ENCODE measurements at places on chromosomes 5 and 9.

DNA sequence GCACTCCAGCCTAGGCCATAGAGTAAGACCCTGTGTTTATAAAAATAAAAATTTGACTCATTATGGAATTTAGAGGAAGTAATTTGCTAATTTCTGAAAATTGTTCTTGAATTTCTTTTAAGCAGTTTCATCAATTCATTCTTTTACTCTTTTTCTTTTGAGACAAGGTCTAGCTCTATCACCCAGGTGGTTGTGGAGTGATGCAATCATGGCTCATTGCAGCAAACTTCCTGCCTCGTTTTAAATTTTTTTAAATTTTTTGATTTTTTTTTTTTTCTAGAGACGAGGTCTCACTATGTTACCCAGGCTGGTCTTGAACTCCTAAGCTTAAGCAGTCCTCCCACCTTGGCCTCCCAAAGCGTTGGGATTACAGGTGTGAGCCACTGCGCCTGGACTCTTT, 3.1 kb upstream of the CAMLG start:
- no peak for DNase-seq

GRCh38 chr5:175614223-175614815, 43.6 kb upstream of the HRH2 start:
- DNase-seq, result no peak

GRCh38 chr9:105357937-105358336, 89.9 kb upstream of the FSD1L start:
- DNase-seq, result no peak

- no peak for DNase-seq
Observed at GRCh38 chr5:141373673-141374317, at the start of gene PCDHGA6. TSS of gene PCDHGA6 (plus strand) at chr5:141373891. CDS start at chr5:141374084, 193 bp downstream.

DNA sequence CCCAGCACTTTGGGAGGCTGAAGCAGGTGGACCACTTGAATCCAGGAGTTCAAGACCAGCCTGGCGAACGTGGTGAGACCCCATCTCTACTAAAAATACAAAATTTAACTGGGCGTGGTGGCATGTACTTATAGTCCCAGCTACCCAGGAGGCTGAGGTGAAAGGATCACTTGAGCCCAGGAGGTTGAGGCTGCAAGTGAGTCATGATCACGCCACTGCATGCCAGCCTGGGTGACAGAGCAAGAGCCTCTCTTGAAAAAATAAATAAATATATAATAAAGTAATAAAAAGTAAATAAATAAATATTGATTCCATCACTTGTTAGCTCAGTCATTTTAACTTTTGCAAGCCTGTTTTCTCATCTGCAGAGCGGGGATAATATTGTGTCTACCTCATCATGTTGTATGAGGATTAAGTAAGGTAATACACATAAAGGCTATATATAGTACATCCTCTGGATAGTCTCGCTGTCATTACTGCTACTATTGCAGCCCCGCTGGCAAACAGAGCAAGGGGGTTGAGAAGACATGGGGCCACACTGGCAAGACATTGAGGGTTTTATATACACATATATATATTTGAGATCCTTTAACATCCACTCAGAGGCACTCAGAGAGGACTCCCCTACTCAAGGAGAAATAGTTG, 210.9 kb downstream of the C9orf152 start:
- no peak for DNase-seq

GRCh38 chr9:110802416-110803035, 133.9 kb downstream of the MUSK start:
- DNase-seq, result no peak

DNA sequence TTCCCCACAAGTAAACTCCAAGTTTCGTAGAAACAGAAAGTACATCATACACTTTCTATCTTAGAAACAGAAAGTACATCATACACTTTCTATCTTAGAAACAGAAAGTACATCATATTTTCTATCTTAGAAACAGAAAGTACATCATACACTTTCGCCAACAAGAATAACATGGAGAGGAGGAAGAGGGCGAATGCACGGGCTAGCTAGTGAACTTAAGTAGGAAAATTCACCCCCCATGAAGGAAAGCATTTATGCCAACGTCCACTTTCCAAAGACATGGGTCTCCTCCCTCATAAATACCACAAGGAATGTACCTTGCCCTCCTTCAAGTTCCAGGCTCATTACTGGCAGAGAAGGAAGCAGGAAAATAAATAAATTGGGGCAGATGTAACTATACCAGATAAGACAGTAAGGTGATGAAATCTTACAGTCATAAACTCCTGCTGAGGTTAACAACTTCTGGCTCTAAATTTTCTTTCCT, 64.7 kb downstream of the FRMD3 start:
- DNase-seq, result no peak

DNA sequence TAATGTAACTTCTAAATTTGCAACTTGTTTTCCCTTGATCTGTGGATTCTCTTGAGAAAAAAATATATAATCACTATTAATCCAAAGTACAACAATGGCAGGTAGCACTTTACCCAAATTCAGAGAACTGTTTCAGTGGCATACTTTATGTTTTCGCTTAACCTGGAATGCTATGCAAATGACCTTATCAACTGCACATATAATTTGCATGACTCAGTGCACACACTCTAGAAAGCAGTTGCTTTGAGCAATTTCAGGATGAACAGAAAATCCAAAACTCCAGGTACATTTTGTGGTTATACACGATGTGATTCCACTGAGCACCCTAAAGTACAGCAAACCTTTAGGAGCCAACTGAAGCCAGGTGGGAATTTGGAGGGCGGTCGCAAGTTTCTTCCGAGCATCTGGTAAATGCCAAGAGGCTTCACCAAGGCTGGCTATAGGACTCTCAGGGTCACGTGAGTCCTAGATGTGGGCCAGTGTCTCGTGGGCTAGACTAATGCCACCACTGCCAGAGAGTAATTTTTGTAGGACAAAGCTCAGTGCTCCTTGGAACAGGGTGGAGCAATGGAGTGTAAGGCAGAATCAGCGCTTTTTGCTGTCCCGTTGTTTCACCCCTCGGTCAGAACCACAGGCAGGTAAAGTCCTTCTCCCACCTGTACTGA, 37.3 kb downstream of the DMGDH start:
- no peak for DNase-seq

GRCh38 chr9:82421498-82421897, 432.9 kb downstream of the SPATA31D1 start:
- no peak for DNase-seq

- no peak for DNase-seq
Observed at GRCh38 chr5:119792161-119792799, 162.9 kb downstream of the FAM170A start.

- no peak for DNase-seq
Observed at GRCh38 chr5:116652903-116653302, 78.3 kb upstream of the SEMA6A start.

- DNase-seq, result no peak
Observed at GRCh38 chr9:16405421-16405820, 465.0 kb downstream of the BNC2 start.

DNA sequence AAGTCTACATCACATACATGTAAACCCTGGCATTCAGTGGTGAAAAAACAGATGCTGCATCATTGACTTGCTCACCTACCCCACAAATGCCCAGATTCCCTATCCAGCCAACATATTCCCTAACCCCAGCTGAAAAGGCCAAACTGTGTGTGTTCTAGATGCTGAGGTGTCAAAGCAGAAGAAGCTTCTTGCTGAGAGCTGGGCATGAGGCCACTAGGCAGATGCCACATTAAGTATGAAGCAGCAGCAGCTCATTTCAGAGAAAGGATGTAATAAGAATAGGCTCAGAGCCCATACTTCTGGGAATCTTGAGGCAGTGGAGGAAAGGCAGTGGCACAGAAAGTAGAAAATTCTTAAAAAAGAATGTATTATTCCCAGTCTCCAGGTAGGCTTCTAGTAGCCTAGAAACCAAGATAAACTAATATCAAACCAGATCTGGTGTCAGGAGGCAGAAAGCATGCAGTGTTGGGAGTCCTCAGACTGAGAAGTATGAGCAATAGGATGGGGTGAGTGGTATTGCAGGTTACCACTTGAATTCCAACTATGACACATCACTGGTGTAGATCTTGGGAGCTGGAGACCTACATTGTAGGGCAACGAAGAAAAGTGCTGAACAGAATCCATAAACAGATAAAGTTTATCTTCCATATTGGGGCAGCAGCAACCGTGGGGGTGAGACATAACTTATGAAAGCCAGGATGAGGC, 71.9 kb upstream of the GRHPR start:
- DNase-seq, result no peak

- DNase-seq, result no peak
Observed at GRCh38 chr9:87585123-87585855, 87.6 kb downstream of the DAPK1 start.

DNA sequence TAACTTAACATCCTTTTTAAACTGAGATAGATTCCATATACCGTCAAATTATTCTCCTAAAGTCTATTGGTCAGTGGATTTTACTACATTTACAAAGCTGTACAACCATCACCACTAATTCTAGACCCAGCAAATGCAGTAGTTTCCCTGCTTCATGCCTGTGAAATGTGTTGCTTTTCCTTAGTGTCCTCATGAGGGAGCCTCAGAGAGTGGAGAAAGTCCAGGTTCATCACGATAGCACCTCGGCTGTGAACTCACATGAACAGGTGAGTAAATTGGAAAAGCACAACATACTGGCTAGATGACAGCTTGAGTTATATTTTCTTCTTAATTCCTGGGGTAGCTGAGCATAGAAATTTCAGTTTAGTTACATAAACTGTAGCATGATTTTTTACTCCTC, 653.7 kb downstream of the MTRR start:
- DNase-seq, result no peak

DNA sequence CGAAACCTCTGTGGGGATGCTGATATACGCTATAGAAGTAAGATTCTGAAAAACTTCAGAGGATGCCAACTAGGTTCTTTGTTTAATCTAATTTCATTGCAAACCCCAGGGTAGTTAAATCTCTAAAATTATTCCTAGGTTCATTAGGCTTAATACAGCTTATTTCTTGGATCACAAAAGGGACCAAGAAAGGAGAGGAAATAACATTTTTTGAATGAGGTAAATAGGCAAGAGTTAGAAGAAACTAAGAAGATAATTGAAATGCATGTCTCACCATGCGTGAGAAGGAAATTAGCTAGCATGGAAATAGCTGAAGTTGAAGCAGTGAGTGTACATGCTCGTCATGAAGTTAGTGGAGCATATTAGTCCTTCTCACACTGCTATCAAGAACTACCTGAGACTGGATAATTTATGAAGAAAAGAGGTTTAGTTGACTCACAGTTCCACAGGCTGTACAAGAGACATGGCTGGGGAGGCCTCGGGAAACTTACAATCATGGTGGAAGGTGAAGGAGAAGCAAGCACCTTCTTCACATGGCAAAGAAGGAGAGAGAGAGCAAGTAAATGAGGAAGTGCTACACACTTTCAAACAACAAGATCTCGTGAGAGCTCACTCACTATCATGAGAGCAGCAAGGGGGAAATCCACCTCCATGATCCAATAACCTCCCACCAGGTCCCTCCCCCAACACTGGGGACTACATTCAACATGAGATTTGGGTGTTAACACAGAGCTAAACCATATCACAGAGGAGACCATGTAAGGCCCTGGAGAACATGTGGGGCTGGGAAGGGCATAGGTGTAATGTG, 125.1 kb upstream of the OSMR start:
- DNase-seq, result no peak

GRCh38 chr9:29213417-29214153, 1640.3 kb upstream of the C9orf72 start:
- DNase-seq, result no peak

DNA sequence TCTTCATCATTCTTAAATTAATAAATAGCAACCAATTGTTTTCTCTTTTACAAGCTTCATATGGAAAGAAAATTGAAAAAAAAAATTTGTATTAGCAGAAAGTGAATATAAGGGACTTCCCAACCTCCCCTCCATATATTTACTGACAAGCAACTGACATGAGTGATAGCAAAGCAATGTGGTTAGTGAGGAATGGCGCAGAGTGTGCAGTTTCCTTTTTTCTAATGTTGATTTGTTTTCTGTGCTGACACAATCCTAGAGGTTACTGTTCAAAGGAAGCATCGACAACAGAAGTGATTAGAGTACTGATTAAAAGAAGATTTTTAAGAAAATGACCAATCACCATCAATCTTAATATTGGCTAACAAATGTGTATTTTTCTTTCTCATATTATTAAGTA, 1.7 kb upstream of the PTGER4 start:
- DNase-seq, result no peak

GRCh38 chr9:124012368-124013301, 1.1 kb downstream of the LHX2 start:
- no peak for DNase-seq

- no peak for DNase-seq
Observed at GRCh38 chr9:21454149-21454548, 13.9 kb downstream of the IFNA1 start.

DNA sequence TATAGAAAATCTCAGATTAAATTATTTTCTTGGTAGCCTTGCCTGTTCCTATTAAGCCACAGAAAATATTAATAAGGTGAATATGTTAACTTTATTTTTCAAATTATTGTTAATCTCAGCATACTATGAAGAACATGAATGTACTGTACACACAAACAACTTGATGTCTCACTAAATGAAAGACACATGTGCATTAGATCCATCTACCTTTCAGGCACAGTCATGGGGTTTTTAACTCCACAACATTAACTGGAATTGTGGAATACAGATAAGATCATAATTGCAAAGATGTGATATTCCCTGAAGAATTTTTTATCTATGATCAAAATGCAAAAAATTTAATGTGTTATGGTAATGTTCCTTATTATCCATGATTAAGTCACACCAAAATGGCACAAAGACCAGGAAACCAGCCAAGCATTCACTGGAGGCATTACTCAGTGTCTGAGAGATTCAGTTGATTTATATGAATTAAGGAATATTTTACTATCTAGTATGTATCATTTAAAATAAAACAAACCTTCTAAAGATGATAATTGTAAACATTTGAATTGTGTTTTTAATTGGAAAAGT, 150.0 kb upstream of the VCAN start:
- DNase-seq, result no peak

DNA sequence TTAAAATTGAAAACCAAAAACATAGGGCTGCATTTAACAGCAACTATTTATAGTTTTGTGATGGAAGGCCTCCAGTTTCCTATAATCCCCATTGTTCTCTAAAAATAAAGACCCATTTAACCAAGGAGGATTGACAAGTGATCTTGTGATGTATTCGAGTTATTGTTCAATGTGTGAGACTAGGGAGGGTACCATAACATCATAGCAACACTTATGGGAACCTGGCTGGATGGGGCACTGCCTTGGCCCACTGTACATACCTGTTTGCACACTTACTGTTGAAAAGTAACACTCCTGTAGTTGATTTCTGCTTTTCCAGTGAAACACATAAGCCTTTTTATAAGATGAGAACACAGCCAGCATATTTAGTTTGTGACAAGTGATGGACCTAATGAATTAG, 32.3 kb downstream of the MACIR start:
- no peak for DNase-seq

GRCh38 chr5:140342896-140343295, 3.5 kb downstream of the HBEGF start:
- no peak for DNase-seq

DNA sequence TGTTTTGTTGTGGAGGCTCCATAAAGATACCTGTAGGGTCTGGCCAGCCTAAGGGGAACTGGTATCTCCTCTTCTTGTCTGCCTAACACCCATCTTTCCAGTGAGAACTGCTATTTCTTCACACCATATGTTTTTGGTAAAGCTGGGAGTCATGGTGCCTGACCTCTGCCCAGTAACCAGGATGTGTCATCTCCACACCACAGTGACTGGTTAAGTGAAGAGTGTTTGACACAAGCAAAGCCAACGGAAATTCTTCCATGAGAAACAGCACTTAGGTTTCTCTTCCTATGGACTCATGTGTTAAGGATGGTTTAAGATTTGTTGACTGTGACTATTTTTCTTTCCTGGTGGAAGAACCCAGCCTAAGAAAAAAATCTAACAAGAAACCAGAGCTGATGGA, 111.5 kb downstream of the HTR4 start:
- DNase-seq, result no peak
